Pons (tissue), 1 donor: ENCODE measurements at places on chromosomes 12 and 14.
A peak's percentile ranks its signal among the peaks of the same experiment; 100 is the strongest.

- no peak for DNase-seq
Measured at GRCh38 chr14:61690039-61690438, 5.3 kb upstream of the HIF1A start.

DNA sequence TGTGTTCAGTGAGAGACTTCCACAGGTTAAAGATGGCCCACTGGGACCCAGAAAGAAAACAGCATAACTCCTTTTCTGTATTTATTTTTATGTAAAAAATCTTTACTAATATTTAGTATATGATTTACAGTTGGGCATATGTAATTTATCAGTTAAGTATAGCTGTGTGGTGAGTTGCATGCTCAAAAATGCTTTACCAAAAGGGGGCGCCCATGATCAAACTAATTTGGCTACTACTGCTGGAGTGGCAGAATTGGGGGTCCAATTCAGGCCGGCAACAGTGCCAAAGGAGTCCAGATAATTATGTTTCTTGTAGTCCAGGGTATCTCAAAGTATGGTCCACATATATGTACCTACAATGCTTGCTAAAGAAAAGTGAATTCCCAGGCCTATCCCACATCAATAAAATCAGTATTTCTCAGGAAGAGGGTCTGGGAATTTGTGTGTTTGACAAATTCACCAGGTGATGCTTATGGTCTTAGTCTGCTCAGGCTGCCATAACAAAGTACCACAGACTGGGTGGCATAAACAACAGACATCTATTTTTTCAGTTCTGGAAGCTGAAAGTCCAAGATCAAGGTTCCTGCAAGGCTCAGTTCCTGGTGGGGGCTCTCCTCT is 152.0 kb downstream of the KTN1 start:
- DNase-seq = peak; percentile 27

- peak; percentile 56 for DNase-seq
Measured at GRCh38 chr14:23514644-23514957, 37.0 kb downstream of the ZFHX2 start.

GRCh38 chr14:76268700-76269099 is 107.2 kb upstream of the ESRRB start:
- no peak for DNase-seq

DNA sequence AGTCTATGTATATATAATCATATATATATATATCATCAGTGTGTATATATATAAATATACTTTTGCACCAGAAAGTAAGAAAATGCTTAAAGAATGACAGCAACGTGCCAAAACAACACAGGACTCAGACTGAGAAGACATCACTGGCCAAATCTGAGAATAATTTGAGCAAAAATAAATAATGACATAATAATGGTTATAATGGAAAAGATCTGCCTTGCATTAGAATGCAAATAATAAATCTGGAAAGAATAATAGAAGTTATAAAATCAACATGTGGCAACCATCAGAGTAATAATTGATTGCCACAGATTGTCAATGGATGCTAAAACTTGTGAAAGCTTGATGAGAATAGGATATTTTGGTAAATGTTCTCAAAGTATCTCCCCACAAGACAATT is 61.5 kb upstream of the PLEKHG7 start:
- no peak for DNase-seq

GRCh38 chr14:70148911-70149595 is 39.7 kb downstream of the SLC8A3 start:
- no peak for DNase-seq

- no peak for DNase-seq
Measured at GRCh38 chr12:22332202-22332601, 2.3 kb downstream of the ST8SIA1 start.

GRCh38 chr12:48934312-48934706 is 9.0 kb upstream of the FKBP11 start:
- no peak for DNase-seq

GRCh38 chr12:2396448-2396871 is 343.7 kb downstream of the CACNA1C start:
- DNase-seq = no peak

GRCh38 chr12:47828976-47829482 is 9.3 kb upstream of the HDAC7 start:
- no peak for DNase-seq

DNA sequence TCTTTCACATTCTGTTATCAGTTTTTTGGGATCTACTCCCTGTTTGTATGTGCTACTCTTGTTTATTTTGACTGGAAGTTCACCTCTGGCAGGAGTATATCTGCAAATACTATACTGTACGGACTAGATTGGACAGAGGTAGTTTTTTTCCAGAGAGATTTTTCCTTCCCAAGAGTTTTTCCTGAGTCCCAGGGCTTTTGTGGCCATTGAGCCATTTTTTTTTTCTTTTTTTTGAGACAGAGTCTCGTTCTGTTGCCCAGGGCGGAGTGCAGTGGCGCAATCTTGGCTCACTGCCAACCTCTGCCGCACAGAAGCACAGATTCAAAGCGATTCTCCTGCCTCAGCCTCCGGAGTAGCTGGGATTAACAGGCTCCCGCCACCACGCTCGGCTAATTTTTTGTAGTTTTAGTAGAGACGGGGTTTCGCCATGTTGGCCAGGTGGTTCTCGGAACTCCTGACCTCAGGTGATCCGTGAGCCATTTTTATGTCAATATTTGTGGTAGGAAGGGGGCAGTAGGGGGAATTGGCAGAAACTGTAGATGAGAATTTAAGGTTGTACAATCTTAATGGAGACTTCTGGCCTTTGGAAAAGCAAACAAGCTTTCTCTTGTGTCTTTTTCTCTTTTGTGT is 19.4 kb downstream of the KTN1 start:
- DNase-seq = no peak

GRCh38 chr12:127677537-127678131 is 589.3 kb upstream of the TMEM132C start:
- DNase-seq = peak; percentile 82

GRCh38 chr14:36975834-36976233 is 196.6 kb downstream of the SLC25A21 start:
- no peak for DNase-seq

- DNase-seq = no peak
Measured at GRCh38 chr14:67483579-67484285, 4.8 kb downstream of the TMEM229B start.

GRCh38 chr12:52213564-52214420 is 19.3 kb upstream of the KRT7 start:
- DNase-seq = peak; percentile 62

DNA sequence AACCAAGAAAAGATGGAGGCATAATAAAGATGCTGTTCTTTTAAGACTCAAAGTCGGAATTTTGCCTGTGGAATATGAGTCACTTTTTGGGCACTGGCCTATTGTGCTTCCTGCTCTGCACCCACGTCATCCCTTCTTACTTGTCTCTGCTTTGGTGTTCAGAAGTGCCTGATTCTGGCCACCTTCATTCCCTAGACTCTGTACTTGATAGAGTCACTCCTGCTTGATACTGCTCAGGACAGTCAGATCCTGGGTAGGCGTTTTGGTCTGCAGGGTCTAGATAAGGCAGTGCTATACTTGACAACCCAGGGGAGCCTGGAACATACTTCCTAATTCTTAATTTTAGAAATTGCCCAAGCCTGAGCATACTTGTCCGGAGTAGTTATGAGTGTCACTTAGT is 1.9 kb downstream of the LRRK2 start:
- DNase-seq = peak; percentile 59

GRCh38 chr12:34126239-34126641 is 103.9 kb downstream of the ALG10 start:
- DNase-seq = no peak

- DNase-seq = no peak
Measured at GRCh38 chr14:52253503-52253902, 14.0 kb upstream of the PTGDR start.

GRCh38 chr12:42763682-42764081 is 174.1 kb upstream of the PRICKLE1 start:
- no peak for DNase-seq

DNA sequence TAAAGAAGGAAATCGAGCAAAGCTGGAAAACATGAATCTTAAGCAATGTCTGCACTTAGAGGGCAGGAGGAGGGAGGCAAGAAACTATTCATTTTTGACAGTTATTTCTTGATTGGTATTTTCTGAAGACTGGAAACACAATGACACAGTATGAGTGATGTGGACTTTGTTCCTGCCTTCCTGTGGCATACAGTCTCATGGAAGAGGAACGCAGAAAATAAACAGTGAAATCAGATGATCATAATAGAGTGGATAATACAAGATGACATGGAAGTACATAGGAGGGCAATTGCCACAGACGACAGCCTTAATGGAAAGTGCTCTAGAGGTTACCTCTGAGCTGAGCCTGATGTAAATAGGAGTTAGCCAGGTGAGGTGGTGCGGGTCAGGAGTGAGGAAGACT is 140.4 kb upstream of the MAX start:
- DNase-seq = no peak

DNA sequence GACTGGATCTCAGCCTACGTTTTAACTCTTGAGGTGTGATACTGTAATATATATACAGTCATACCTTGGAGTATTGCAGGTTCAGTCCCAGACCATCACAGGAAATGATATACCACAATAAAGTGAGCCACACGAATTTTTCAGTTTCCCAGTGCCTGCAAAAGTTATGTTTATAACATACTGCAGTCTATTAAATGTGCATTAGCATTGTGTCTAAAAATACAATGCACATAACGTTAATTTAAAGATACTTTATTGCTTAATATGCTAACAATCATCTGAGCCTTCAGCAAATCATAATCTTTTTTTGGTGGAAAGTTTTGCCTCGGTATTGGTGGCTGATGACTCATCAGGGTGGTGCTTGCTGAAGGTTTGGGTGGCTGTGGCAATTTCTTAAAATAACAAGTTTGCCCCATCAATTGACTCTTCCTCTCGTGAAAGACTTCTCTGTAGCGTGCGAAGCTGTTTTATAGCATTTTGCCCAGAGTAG is 18.9 kb downstream of the PYROXD1 start:
- DNase-seq = no peak

DNA sequence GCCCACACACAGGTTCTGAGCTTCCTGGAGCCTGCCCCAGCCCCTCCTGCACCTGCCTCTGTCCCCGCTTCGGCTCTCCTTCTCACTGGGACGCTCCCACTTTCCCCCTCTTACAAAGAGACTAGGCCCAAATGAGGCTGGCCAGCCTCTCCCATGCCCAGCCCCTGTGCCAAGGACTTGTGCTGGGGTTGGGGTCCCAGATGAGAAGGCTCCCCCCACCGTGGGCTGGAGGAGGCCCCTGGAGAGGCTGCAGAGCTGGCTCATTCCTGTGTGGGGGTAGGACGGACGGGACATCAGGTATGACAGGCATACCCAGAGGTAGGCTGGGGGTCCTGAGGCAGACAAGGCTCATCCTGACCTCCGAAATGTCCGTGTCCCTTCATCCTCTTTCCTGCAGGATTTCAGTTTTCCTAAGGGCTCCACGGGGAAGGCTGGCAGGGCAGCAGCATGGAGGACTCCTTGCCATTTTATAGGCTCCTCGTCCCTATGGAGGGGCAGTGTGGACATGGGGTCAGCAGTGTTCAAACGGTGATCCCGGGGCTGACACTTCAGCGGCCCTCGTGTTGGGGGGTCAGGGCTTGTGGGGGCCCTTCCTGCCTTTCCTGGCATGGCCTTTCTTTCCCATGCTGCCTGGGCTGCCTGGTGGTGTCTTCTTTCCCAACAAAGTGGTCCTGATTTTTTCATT is 49.1 kb upstream of the MEG3 start:
- DNase-seq = no peak

- no peak for DNase-seq
Measured at GRCh38 chr14:88245321-88245720, 77.7 kb downstream of the KCNK10 start.

GRCh38 chr14:74670726-74671411 is 42.0 kb downstream of the AREL1 start:
- DNase-seq = no peak

DNA sequence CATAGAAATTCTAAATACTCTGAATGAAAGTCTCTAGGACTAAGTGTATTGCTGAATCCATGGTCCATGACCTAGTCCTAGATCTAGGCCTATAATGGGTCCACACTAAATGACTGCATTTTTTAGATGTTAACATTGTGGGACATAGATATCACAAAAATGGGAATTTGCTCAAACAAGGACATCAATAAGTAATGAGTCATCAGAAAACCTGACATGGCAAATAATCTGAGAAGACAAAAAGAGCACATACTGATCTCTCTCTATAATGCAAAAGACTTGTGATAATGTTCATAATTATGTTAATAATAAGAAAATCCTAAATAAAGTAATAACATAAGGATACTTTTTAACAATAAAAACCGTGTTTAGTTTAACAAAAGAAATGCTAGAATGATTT is 1168.4 kb downstream of the FSCB start:
- DNase-seq = no peak

DNA sequence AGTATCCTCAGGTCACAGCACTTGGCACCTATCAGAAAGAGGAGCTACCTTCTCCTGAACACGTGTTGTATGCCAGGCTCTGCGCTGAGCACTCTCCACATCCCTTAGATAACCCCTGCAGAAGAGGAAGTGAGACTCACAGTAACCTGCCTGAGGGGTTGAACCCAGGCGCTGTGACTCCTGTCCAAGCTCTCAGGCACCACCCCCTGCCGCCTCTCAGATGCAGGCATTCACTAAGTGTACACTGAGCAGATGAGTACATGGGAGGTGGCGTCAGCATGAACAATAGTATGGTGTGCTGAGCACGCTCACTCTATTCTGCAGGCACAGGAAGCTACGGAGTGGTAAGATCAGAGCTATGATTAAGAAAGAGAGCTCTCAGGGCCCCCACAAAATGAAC is 21.0 kb upstream of the RIC8B start:
- DNase-seq = no peak

GRCh38 chr12:3753544-3754284 is 805 bp upstream of the CRACR2A start:
- DNase-seq = no peak

GRCh38 chr12:70031046-70031445 is 206.0 kb downstream of the MYRFL start:
- DNase-seq = no peak

- DNase-seq = no peak
Measured at GRCh38 chr12:28987538-28988324, 161.3 kb upstream of the FAR2 start.

DNA sequence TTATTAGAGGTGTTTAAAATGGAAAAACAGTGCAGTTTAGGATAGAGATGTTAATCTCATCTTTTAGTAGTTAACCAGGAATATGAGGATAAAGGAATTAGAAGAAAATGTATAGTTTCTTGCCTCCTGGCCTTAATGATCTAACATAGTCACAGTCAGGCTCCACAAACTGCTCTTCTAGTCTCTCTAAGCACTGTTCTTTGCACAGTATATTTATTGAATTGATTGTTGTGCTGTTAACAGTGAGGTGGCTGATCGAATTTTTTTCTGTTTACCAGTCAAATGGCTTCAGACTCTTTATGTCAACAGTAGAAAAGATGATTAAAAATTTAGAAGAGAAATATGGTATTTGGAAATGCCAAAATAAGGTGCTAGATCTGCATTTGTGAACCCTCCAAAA is 37.8 kb downstream of the ATF7IP start:
- no peak for DNase-seq

DNA sequence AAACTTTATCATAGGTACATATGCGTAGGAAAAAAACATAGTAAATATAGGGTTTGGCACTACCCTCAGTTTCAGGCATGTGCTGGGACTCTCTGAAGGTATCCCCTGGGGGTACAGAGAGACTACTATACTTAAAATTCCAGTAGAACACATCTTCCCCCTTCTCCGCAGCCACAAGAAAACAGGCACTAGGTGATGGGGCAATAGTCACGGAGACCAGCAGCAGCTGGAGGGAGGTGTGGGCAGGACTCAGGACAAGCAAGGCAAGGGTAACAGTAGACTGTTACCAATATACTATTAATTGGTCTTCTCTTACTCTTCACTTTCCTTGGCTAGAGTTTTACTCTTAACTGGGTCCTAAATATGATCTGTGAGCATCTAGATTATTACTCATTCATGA is 4.6 kb upstream of the PAPOLA start:
- no peak for DNase-seq
